ENCODE measurements at places on chromosomes 4 and X.
A peak's percentile ranks its signal among the peaks of the same experiment; 100 is the strongest.

GRCh38 chrX:65630771-65631170 lies 36.7 kb upstream of the MSN start:
- DNase-seq = no peak

DNA sequence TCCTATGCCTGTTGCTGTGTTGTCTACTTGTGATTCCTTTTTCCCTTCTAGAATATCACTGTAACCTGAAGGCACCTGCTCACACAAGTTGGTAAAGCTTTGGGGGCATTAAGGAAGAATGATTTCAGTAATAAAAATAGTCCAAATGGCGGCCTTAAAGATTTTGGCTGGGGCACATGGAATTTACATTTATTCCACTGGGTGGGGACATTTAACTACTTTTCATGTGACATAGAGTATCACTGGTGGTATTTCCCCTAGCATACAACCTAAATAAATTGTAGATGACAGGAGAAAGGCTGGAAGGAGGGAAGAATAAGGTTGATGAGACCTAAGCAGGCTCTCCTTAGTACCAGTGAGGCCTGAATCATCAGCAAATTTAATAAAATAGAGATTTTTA lies 121.8 kb upstream of the EDA2R start:
- no peak for DNase-seq

GRCh38 chrX:2715066-2715600 lies 24.0 kb downstream of the CD99 start:
- no peak for DNase-seq

GRCh38 chr4:185263419-185263818 lies 54.0 kb downstream of the SNX25 start:
- no peak for DNase-seq

- no peak for DNase-seq
Measured at GRCh38 chr4:119540249-119540648, 88.4 kb downstream of the PDE5A start.

GRCh38 chr4:6538575-6538974 lies 36.4 kb upstream of the MAN2B2 start:
- no peak for DNase-seq

- DNase-seq = no peak
Measured at GRCh38 chr4:83732114-83732635, 196.3 kb downstream of the GPAT3 start.

GRCh38 chr4:105306820-105307219 lies 160.1 kb downstream of the TET2 start:
- DNase-seq = no peak

GRCh38 chrX:40096395-40097091 lies 1.2 kb downstream of the BCOR start:
- peak; percentile 46 for DNase-seq

DNA sequence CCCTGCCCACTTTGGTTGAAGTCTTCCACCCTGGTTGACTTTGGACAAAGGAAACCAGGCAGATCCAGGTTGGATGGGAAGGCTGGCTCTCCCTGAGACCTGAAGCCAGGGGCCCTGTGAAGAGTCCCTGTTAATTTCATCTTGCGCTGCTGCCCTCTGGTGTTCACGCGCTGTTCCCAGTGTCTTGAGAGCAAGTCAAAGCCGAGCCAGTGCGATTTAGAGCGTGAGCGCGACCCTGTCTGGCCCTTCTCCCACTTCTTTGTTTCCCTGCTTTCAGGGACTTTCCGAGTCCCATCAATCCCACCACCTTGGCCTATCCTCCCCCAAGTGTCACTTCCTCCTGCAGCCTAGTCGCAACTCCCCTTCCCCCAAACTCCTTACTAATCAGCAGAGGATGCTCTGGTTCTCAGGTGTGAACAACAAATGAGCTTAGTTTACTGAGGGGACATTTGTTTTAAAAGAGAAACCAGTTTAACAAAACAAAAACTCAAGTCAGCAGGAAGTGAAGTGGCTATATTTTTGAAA lies 25.8 kb upstream of the CHRNA9 start:
- peak; percentile 90 for DNase-seq

GRCh38 chr4:173801876-173802661 lies 272.0 kb upstream of the HAND2 start:
- DNase-seq = no peak

- DNase-seq = peak; percentile 75
Measured at GRCh38 chr4:40924096-40924792, 174.5 kb downstream of the NSUN7 start.

DNA sequence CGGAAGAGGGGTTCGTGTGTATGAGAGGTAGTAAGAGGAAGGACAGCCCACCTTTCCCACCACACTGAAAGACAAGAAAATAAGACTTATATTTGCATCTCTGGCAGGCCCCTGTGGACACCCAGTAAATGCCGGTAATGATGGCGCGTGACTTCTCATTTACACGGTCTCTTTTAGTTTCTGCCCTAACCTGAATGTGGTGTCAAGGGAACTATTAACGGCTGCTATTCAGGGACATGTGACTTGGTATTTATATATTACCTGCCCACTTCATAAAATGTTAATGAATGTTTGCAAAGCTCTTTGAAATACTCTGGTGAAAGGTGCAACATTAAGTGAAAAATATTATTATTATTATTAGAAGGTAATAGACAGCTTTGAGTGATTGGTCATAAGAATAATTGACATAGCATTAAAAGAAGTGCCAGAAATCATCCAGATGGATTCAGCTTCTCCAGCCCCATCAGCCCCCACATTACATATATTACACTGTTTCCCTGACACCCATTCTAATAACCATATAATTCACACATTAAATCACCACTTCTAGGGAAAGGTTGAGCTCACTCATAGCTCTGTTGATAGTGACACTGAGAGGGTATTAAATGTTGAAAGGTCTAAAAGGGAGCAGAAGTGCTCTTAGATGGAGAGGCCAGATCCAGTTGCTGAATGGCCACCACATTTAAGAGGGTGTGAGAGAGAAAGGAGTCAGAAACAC lies 83.0 kb upstream of the BEND4 start:
- DNase-seq = no peak

DNA sequence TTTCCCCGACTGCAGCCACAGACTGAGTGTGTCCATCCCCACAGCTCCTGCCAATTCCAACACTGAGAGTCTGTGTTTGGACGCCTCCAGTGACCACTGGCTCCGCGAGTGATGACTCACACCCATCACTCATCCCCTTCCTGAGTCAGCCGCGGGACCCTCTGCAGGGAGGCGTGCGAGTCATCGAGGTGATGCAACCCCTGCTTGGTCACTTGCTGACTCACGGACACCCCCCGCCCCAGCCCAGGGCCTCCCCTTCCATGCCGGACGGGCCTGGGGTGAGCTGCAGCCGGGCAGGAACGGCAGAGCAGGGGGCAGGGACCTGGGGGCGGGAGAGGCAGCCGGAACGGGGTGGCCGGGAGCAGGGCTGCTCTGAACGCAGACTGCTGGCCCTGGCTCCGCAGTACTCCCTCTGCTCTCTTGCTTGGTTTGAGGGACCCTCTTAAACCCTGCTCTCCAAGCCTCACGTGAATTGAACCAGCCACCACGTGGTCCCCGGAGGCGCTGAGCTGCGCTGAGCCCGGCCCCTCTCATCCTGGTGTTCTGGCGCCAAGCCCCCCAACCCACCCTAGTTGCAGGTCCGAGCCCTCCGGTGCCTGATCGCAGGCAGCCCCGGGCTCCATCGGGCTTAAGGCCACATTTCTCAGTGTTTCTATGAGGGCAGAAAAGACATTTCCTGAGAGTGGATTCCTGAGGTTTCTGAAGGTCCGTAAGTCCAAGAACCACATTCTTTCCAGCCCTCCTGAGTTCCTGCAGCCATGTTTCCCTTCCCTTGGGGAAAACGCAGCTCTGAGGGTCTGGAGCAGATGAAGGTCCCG lies 32.4 kb downstream of the FGFRL1 start:
- DNase-seq = no peak

DNA sequence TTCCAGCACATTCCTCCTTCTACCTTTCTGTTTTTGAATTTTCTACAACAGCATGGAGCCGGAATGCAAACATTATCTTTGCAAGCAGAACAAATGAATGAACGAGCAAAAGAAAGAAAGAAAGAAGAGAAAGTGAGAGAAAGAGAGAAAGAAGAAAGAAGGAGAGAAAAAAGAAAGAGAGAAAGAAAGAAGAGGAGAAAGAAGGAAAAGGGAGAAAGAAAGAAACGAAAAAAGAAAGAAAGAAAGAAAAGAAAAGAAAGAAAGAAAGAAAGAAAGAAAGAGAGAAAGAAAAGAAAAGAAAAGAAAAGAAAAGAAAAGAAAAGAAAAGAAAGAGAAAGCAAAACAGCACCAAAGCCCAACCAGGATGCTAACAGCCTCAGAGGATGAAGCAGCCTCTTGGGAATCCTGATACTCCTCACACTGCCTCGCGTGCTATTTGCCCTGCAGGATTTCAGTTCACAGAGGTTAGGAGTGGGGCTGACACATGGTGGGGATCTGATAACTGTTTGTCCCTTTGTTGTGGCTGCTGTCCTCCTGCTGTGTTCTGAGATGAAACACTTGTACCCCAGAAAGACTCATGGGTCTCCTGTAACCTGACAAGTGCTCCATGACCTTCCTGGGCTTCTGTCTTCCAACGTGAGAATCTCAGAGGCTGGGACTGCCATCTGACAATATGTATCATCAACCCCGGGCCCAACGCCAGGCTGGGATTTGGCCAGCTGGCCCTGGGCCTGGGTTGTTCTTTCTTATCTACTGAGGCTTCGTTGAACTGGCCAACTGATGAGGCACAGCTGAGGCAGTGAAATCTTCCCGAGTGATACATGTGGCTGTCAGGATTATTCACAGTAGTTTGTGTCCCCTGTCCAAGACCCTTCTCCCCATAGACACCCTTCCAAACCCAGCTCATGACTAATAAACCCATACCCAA lies 61.0 kb downstream of the SEPSECS start:
- no peak for DNase-seq

- DNase-seq = no peak
Measured at GRCh38 chr4:185139736-185140135, 3.3 kb upstream of the SLC25A4 start.

- DNase-seq = no peak
Measured at GRCh38 chr4:158182736-158183135, 9.9 kb upstream of the GASK1B start.

DNA sequence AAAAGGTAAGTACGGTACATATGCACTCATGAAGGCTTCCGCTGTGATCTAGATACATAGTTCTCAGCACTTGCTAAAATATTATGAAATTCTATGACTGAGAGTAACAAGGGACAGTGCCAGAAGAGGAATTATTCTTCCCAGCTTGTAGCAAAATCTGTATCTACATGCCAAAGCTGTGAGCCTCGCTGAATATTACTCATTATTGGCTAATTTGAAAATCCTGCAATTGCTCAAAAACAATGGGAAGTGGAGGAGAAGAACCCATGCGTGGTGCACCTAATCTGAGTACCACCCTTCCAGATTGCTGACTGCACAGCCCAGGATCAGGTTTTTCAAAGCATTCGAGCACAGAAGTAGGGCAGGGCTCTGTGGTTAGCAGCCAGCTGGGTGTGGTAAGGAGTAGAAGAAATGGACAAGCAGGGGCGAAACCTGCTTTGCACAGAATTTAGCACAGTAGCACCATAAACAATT lies 17.4 kb upstream of the PDCL2 start:
- DNase-seq = no peak

GRCh38 chr4:137952116-137952515 lies 290.0 kb downstream of the SLC7A11 start:
- no peak for DNase-seq

- no peak for DNase-seq
Measured at GRCh38 chrX:41406201-41406600, 40.9 kb upstream of the NYX start.

DNA sequence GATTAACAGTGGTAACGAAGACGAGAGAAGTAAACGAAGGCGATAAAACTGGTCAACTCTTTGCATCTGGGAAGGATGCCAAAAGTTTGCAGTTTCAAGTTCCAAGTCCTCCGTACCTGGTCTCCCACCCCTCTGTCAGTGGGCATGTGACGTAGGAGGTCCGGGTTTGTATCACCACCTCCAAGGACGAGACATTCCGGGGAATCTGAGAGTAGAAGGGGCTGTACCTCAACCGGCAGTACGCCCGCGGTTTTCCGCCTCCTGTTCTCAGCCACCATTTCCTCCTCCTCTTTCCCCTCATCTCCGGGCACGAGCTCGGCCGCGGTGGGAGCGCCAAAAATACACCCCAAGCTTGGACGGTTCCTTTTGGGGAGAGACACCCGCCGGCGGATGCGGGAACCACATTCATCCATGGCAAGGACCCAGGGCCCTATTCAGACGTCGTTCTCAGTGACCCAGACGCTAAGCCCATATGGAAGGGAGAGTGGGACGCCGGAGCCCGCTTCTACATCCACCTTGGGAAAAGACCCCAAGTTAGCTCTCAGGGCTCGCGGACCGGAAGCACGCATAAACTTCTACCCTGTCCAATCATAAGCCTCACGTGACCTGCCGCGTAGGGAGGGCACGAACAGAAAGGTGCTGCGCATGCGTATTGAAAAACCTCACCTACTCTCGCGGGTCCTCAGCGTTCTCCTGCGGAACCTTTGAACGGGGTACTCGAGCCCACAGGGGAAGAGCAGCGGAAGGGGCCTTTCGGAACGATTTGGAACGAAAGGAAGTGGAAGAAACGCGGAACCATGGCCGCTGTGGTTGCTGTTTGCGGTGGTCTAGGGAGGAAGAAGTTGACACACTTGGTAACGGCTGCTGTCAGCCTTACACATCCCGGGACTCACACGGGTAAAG lies at the start of the genes HELQ and MRPS18C:
Gene HELQ (minus strand): TSS at position 543 of the 903 bp plus-strand sequence. CDS start 130 bp downstream, at position 413.
Gene MRPS18C (plus strand): TSS at position 778 of the 903 bp plus-strand sequence. CDS start 20 bp downstream, at position 798.
- DNase-seq = peak; percentile 93

DNA sequence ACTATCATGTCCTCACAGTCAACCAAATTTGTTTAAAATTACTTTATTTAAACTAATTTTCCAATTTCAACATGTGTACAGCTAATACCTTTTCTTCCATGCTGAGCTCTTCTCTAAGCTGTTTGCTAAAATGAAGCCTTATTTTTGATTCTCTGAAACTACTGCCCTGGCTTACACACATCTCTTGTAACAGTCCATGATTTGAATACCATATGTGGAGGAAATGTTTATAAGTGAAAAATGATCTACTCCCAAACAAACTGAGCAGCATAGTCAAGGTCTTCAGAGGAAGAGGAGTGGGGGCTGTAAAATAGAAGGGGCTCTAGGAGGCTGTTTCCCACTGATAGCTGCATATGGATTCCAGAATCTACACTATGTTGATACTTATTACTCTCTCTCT lies 188.7 kb downstream of the ANKRD50 start:
- DNase-seq = no peak

GRCh38 chrX:148314876-148315275 lies 185.5 kb upstream of the AFF2 start:
- DNase-seq = no peak

DNA sequence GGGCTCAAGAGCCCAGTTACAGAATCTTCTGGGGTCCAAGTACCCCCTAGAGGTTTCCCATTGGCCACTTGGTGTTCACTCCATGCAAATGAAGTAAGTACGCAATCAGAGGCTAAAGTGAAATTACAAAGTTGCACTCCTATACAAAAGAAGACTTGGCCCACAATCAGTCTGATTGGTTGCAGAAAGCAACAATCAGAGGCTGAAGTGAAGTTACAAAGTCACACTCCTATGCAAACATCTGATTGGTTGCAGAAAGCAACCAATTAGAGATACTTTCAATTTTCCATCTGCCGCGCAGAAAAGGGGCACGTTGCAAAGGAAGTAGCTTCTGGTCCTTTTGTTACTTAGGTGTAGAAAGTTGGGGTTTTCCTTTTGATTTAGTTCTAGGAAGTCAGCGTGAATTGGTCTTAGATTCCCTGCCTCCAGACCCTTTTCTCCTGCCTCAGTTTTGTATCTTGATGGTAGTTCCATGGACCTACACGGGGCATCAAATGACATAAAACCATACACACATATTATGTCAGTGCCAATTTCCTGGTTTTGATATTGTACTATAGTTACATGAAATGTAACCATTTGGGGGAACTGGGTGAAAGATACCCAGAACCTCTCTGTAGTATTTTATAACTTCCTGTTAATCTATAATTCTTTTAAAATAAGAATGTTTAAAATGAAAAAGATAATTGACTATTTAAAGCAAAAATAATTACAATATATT lies 12.4 kb upstream of the PIN4 start:
- no peak for DNase-seq

- no peak for DNase-seq
Measured at GRCh38 chr4:92035666-92036065, 268.1 kb upstream of the GRID2 start.
